ENCODE measurements at places on chromosomes 2 and 18.

DNA sequence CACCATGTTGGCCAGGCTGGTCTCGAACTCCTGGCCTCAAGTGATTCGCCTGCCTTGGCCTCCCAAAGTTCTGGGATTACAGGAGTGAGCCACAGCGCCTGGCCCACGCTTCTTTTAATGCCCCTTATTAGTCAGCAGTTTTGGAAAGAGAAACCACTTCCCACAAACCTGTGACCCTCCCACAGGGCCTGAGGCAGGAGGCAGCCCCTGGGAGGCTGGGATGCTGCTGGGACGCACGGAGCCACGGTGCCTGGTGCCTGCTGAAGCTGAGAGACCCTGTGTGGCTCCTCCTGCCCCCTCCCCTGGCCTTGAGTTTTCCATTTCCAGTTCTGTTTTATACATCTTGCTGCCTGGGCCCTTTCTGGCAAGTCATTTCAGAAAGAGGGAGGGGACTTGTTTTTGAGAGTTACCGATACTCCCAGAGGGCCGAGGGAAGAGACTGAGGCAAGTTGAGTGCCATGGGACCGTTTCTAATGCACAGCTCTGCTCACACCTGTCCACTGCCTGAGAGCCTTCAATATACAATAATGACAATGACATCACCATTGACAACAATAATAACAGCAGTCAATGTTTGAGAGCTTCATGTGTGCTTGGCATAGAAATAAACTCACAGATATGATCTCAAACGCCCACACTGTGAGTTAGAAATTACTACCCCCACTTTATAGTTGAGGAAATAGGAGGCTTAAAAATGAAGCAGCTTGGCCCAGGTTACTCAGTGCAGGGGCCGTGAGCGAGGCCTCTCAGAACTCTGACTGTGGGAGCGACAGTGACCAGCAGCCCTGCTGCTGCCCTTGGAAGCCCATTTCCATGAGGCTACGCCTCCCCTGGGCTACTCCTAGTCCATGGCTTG, 78.1 kb upstream of the YWHAQ start:
- no peak for DNase-seq

GRCh38 chr2:132383956-132384355, 32.6 kb upstream of the GPR39 start:
- DNase-seq: no peak

- no peak for DNase-seq
Observed at GRCh38 chr2:217897091-217897715, 105.6 kb downstream of the TNS1 start.

GRCh38 chr2:164992818-164993217, 37.5 kb upstream of the SLC38A11 start:
- peak; percentile 17 for DNase-seq

DNA sequence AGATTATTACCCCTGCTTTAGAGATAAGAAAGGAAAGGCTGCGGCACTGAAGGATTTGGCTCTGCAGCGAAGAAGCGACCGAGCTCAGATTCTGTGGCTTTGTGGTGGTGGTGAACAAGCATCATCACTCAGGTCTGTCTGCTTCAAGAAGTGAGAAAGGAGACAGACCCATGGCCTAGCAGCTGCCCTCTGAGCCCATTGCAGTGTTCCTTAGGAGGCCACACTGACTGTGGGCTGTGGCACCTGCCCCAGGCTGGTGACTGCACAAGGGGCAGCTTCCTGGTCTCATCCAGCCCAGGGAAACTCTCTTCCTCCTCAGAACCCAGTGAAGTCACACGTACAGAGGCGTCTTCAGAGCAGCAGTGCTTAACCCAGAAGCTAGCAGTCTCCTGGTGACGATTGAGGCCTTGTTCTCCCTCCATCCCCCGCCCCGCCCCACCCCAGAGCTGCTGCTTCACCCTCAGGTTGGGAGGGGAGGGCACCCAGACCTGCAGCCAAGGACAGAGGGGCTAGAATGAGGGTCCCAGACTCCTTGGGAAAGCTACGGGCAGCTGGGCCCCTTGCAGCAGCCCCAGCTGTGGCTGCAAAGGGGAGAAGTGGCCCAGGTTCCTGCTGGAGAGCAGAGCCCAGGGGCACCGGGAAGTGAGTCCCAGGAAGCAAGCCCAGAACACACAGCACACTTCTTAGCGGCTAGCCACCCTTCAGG, 22.2 kb downstream of the BIN1 start:
- DNase-seq: no peak

- no peak for DNase-seq
Observed at GRCh38 chr18:50680966-50681365, 121.1 kb downstream of the MAPK4 start.

GRCh38 chr18:48405978-48406377, 3.2 kb downstream of the ZBTB7C start:
- no peak for DNase-seq

DNA sequence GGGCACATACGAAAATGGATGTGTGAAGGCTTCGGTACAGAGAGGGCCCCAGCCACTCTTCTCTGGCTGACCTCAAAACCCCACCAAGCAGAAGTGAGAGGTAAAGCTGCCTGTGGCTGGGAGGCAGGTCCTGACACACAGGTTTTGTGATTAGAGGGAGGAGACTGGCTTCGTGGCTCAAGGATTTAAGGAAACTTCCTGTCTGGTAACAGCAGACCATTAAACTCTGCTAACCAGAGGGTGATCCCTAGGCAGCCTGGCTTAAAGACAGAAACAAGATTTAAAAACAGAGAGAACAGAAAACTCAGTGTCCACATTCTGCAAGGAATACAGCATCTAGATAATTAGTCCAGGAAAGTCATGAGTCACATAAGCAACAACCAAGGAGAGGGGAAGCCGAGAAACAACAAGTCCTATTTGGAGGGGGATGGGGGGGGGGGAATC, 101.9 kb downstream of the NFATC1 start:
- DNase-seq: no peak

- no peak for DNase-seq
Observed at GRCh38 chr2:66531567-66531966, 96.6 kb downstream of the MEIS1 start.

DNA sequence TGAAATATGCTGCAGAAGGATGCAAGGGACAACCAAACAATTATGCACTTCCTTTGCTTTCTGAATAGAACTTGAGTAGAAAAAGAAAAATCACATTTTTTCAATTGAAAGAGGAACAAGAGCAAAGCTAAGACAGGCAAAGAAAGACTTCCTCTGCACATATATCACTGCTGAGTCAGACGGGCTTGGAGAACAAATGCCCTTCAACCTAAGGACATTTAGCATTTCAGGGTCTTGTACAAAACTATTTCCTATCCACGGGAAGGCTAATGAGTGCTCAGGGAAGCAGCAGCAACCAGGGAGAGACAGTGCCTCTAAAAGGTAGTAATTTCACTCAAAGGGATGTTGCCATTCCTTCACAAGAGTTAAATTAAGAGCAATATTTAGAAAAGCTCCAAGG, 570.0 kb upstream of the GCFC2 start:
- no peak for DNase-seq

GRCh38 chr2:20186078-20186854, 38.7 kb downstream of the SDC1 start:
- no peak for DNase-seq

GRCh38 chr18:76462326-76462694, 32.7 kb downstream of the ZNF516 start:
- DNase-seq: no peak

GRCh38 chr2:226086190-226086589, 686.7 kb downstream of the NYAP2 start:
- DNase-seq: no peak

DNA sequence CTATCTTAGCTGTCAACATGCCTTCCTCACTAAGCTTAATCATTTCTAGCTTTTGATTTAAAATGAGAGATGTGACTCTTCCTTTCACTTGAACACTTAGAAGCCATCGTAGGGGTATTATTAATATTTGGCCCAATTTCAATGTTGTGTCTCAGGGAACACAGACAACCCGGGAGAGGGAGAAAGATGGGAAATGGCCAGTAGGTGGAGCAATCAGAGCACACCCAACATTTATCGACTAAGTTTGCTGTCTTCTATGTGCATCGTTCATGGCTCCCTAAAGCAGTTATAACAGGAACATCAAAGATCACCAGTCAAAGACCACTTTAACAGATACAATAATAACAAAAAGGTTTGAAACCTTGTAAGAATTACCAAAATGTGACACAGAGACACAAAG, 110.2 kb downstream of the OLA1 start:
- DNase-seq: no peak

DNA sequence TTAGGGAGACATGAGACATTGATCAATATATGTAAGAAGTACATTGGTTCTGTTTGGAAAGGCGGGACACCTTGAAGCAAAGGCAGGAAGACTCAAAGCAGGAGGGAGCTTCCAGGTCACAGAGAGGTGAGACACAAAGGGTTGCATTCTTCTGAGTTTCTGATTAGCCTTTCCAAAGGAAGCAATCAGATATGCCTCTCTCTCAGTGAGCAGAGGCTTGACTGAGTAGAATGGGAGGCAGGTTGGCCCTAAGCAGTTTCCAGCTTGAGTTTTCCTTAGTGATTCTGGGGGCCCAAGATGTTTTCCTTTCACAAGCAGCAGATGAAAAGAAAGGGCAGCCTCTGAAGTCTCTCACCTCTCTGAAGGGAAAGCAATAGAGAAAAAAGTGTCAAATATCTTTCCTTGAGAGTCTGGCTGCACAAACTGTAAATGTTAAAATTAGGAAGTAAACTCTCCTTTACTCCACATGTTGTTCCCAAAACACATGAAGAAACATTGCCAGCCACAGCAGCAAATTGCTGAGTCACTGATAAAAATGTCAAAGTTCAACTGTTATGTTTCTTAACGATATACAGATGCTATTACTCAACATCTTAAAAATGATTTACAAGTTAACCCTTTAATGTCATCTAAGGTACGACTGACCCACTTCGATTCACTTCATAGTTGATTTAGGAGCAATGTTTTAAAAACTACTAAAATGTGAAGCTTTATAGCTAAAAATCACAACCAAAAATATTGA, 40.3 kb downstream of the CYB5A start:
- DNase-seq: no peak

DNA sequence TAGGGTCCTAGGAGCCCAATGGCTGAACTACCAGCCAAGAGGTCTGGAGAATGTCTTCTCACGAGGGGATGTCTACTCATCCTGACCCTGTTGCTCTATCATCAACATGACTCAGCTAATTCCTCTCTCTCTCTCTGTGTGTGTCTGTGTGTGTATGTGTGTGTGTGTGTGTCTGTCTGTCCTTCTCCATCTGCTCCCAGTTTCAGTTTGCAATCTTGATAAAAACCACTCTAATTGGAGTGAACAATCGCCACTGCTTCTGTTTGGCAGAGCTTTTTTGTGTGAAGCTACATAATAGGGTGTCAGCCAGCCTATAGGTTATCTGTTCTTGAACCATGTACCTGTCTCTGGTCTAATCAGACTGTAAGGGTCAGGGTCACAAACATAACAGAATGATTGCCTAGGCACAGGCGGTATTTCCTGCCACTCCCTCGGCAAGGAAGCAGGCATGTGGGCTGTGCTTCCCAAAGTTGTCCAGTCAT, 219.8 kb downstream of the SH3BP4 start:
- no peak for DNase-seq

GRCh38 chr18:77140439-77141109, 8.0 kb upstream of the MBP start:
- no peak for DNase-seq

- DNase-seq: no peak
Observed at GRCh38 chr2:128324008-128324896, 5.6 kb upstream of the HS6ST1 start.

DNA sequence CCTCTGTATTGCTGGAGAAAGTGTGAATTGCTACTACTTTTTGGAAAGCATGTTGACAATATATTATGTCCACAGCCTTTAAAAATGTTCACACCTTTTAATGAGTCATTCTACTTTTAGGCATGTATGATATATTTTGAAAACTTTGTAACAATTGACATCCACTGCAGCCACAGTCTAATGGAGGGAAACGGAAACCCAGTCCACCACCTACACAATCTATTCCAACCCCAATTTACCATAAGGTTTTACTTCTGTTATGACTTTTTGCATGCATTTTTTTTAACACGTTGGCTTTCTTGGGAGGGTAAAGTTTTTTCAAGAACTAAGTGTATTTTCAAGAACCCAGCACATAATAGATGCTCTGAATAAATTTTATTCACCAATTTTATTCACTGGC, 38.5 kb upstream of the ATP8B1 start:
- DNase-seq: no peak
